CD4-positive, alpha-beta T cell treated with Interleukin-6 at 100 ng/mL for 8 hours (primary cell): ENCODE measurements at places on chromosomes 6 and 20.

DNA sequence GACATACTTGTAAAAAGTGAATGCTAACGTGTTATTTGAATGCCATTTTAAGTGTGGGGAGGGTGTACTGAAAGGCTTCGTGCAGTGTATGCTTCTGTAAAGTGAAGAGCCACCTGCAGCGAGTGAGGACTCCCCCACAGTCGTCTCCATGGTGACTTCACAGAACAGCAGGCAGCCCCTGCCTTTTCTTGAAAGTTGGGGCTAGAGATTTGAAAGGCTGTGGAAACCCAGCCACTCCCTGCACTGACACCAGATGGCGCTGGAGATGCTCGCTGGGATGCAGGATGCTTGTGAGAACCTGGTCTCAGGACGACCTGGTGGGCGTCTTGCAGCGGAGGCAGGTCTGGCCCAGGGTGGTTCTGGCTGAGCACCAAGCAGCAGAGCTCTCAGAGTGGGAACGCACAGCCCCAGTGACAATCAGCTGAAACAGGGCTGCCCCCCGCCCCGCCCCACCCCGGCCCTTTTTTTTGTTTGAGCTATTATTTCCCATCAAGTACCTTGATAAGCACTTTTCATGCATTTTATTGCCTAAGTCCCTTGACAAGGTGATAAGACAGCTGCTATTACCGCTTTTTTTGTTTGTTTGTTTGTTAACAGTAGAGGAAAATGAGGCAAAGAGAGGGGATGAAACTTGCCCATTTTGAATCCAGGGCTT is 150.3 kb downstream of the SYCP2 start:
- no peak for DNase-seq

GRCh38 chr6:149365197-149365596 is 34.9 kb upstream of the SUMO4 start:
- no peak for DNase-seq

- DNase-seq, result no peak
Observed at GRCh38 chr6:33577106-33577535, 3.0 kb downstream of the BAK1 start.

DNA sequence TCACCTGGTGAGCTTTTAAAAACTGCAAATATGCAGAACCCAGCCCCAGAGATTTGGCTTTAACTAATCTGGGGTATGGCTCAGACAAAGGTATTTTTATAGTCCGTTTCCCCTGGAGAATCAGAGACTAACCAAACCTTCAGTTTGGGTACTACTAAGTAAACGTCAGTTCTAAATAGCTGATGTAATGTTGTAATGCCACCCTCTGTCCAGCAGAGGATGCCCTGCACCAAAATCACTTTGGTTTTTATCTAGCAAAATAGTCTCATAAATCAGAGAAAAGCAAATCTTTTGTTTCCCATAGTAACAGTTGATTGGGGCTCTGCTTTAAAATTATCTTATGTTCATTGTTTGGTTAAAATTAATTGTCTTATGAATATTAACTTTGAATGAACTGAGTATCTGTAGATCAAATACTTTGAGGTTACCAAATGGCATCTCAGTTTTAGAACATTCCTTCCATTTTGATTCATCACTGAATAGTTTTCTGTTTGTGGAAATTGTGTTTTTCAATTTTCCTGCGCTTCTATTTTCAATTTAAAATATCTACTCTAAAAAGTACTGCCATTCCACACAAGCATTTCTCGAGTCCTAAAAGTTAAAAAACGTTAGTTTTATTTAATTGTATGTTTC is 278.3 kb upstream of the PLCB4 start:
- DNase-seq, result no peak

DNA sequence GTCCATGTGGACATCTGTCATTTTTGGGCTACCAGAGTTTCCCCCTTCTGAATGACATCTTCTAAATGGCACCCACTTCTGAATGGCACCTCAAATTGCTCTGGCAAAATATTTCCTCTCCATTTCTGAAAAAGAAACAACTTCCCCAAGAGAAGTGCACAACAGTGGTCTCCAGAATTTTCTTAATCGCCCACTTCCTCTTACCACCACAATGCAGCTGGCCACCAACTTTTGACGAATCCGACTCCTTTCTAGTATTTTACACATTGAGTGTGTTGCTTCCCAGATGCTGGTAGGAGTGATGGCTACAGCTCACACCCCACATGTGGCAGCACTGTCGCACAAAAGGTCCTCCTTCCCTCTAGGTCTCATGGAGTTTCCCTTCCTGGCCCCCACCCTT is 216.1 kb downstream of the FOXA2 start:
- no peak for DNase-seq

GRCh38 chr6:2931055-2931454 is 27.9 kb upstream of the SERPINB9 start:
- no peak for DNase-seq

GRCh38 chr6:36224918-36225461 is 28.4 kb downstream of the BRPF3 start:
- DNase-seq, result no peak

DNA sequence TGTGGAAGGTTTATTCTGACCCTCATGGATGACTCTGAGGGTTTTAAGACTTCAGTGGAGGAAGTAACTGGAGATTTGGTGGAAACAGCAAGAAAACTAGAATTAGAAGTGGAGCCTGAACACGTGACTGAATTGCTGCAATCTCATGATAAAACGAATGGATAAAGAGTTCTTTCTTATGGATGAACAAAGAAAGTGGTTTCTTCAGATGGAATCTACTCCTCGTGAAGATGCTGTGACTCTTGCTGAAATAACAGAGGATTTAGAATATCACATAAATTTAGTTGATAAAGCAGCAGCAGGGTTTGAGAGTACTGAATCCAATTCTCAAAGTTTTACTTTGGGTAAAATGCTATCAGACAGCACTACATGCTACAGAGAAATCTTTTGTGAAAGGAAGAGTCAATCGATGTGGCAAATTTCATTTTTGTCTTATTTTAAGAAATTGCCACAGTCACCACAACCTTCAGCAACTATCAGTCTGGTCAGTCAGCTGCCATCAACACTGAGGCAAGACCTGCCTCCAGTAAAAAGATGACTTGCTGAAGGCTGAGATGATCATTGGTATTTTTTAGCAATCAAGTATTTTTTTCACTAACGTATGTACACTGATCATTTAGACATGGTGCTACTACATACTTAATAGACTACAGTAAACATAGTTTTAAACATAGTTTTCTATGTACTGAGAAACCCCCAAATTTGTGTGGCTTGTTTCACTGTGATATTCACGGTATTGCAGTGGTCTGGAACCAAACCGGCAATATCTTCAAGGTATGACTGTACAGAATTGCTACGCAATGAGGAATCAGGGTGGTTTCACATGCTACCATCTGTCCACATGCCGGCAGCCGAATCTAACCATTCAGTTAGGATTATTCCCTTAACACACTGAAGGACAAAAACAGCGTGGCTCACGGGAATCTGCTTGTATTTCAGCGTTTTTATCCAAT is 149.0 kb downstream of the MYB start:
- DNase-seq, result no peak

DNA sequence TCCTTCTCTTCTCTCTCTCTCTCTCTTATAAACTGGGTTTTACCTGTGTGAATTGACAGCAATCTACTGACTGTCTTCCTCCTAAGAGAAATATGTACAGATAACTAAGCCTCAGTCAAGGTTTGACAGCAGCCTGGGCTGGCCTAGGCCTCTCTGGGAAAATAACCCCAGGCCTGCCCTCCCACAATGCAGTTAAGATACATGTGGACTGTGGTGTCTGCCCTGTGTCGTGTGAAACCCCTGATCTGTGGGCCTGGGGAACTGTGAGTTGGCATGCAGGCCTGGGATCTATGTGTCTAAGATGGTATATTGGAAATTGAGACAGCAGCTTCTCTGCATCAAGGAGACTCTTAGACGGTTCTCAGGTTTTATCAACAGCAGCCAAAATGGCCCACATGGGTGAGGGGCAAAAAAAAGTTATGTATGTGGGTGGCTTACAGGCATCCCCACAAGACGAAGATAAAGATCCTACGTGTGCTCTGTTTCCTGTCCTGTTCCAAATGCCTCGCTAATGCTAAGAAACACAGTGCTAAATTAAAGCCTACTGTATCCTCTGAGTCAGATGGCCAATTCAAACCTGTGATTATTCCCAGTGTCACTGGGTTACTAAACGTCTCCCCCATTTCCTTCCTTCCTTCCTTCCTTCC is 19.0 kb downstream of the LRFN2 start:
- no peak for DNase-seq

DNA sequence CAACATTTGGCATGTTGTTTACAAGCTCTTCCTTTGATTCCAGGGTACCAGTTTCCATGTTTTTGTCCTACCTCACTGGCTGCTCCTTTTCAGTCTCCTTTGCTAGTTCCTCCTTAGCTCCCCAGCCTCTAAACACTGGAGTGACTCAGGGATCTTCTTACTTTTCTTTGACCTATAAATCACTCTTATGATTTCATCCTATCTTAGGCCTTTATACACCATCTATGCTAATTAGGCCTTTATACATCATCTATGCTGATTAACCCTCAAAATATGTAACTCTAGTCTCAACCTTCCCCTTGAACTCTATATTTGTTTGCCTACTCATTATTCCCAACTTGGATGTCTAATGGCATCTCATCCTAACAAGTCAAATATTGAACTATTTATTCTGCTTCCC is 9.5 kb downstream of the TMEM30A start:
- DNase-seq, result no peak

DNA sequence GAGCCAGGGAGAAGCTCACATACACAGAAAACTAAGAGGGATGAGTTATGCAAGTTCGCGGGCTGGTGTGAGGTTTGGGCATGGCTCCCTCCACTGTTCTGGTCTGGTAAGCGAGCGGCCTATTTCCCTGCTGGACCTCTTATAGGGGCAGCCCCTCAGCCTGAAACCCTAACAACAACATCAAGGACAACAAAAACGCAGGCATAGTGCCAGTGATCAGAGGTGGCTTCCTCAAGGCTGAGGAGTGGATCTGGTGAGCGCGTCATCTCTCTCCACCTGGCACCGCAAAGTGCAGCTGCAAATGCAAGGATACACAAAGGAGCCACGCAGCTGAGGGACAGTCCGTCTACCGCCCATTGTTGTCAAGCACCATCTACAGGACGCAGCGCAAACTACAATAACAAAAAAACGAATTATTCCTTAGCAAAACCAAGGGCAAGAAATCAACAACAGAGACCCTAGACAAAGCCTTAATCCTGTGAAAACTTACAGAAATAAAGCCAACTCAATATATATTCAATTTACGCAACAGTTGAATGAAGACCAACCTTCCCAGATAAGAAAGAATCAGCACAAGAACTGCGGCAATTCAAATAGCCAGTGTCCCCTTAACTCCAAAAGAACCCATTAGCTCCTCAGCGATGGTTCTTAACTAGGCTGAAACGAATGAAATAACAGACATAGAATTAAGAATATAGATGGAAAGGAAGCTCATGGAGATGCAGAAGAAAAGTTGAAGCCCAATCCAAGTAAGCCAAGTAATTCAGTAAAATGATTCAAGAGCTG is 9.2 kb upstream of the DEFB110 start:
- DNase-seq, result no peak

DNA sequence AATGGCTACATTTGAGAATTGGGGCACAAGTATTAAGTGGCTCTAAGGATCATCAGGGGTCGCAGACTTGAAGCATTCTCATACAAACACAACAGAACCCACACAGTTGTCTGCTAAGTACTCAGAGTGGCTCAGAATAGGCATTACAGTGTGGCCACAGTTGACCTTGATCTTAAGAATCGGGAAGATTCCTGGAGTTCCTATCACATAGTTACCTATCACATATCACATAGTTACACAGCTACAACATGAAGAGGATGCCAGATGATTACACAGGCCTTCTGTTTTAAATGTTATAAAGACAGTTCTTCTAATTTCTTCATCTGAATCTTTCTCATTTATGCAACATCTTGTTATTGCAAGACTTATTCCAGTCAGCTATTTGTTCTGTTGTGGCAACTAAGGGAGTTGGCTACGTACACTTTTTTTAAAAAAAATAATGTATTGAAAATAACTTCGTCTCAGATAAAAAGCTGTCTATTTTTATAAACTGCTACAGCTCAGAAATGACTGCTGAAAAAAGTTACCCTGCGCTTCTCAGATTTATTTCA is 129.0 kb downstream of the REV3L start:
- DNase-seq, result no peak

GRCh38 chr6:2433266-2433665 is 187.9 kb upstream of the GMDS start:
- DNase-seq, result no peak

DNA sequence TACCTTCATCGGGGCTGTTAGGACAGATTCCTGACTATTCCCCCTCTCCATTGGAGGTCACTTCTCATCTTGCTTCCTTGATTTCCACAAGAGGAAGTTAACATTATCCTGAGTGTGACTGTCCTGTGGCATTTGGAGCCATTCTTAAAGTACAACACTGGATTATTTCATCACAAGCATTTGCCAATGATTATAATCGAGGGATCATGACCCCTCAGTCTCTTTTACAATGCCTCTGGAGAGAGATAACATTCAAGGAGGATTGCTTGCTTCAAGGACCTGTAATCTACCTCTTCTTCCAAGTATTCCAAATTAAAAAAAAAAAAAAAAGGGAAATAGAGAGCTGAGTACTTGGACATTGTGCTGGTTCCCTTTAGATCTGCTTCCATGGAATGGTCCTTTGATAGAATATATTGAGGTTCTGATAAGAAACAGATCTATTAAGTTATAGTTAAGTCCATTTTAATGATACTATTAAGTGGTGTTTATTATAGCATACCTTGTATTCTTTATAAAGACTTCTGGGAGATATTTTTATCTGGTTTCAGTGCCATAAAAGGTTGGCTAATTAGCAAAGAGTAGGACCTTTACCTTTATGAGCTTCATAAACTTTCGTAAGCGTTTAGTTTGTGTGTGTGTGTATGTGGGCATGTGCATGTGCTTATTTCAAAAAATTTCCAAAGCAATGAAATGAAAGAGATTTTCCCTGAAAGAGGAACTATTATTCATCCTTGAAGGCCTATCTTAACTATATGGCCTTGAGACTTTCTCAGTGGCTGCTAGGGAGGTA is 469.1 kb downstream of the DHX35 start:
- DNase-seq, result no peak

DNA sequence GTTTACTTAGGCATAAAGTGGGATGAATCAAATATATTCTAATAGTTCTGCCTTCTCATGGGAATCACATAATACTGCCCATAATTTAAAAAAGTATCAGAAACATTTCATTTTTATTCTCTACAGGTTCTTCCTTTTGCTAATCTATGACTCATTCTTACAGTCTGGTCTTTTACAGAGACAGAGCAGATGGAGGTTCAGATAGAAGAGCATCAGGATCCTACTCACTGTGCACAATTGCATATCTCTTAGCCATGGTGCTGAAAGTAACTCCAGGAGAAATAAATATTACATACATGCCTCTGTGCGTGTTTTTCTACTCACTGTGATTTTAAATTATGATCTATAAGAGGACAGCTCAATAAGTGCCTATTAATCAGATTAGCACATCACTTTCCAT is 16.3 kb upstream of the OR2B6 start:
- no peak for DNase-seq

- no peak for DNase-seq
Observed at GRCh38 chr6:20467437-20467836, 65.8 kb downstream of the E2F3 start.

DNA sequence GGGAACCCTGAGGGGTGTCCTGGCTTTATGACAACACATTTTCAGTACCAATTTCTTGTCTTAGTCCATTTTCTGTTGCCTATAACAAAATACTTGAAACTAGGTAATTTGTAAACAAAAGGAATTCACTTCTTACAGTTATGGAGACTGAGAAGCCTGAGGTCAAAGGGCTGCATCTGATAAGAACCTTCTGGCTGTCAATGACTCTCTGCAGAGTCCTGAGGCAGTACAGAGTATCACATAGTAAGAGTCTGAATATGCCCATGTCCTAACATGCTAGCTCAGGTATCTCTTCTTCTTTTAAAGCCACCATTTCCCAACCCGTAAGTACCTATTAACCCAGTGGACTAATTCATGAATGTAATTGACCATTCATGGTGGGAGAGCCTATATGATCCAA is 1458.6 kb upstream of the EYS start:
- DNase-seq, result no peak
